ENCODE measurements at places on chromosomes 6 and 20.

DNA sequence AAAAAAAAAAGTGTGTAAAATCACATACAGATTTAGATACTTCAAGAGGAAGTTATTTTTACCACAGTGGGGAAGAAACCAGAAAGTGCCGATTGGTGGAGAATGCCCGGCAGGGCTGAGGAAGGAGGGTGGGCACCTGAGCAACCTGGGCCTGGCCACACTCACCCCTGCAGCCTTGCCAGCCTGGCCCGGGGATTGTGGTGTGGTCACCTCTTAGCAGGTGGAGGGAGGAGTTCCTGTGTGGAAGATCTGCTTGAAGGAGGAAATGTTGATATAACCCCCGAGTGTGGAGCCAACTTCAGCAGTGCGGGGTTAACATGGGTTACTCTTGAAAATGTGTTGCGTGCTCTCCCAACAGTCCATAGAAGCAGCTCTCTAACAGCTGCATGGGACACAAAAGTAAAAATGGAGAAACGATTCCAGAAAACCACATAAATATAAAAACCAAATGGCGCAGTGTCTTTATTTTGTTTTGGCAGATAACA is 14.7 kb downstream of the UST start:
- no peak for DNase-seq

DNA sequence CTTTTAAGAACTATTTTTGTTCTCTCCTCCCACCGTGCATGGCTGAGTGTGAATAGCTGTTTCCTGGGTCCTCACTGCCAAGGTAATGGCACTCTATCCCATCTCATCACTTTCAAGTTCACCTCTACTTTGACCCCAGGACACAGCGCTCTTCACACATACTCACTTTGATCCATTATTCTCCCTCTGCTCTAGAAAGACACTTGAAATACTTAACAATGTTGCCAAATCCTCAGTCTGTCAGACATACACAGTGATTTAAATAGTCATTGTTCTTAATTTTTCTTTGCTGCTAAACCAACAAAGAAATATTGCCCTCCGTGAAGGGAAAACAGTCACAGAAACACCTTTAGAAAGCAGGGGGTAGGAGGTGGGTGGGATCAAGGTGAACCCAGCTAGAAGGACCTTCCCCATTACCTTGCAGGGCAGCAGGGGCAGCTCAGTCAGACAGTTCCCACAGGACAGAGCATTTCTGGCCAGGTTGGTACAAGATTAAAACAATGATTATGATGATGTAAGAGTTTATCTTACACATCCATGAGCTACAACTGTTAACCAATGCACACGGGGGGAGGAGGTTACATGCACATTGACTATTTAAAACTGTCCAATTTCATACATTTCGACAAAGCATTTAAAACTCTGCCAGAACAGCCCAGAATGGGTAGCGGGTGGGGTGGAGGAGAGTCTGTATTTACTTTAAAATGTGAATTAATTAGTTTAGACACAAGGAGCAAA is 2.4 kb downstream of the SLC22A23 start:
- DNase-seq: no peak

GRCh38 chr20:8153281-8153908 is 21.3 kb downstream of the PLCB1 start:
- no peak for DNase-seq

DNA sequence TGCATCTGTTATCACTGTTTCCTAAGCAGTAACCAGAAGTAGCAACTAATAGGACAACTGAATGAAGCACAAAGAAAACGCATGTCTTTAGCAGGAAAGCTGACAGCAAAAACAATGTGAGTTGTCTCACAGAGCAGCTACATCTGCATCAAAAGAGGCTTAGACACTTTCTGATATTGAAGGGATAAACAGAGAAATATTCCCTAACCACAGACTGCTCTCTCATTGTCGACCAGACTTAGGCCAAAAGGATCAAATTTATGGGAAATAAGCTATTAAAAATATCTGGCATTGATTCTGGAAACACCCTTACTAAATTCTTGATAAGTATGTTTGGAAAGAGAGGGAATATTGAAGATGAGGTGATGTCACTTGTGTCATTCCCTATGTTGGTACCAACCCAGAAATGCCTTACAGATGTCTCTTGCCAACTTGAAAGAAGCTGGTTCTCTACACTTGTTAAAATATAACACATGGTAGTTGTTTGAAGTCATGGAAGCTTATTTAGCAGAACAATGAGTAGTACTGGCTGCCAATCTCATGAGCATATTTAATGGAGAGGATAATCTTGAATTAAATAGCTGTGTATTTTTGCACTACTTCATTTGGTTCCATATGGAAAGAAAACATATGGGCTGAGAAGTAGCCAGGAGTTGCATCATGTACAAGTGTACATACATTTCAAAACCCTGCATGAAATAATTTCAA is 929.3 kb upstream of the MAN1A1 start:
- no peak for DNase-seq

DNA sequence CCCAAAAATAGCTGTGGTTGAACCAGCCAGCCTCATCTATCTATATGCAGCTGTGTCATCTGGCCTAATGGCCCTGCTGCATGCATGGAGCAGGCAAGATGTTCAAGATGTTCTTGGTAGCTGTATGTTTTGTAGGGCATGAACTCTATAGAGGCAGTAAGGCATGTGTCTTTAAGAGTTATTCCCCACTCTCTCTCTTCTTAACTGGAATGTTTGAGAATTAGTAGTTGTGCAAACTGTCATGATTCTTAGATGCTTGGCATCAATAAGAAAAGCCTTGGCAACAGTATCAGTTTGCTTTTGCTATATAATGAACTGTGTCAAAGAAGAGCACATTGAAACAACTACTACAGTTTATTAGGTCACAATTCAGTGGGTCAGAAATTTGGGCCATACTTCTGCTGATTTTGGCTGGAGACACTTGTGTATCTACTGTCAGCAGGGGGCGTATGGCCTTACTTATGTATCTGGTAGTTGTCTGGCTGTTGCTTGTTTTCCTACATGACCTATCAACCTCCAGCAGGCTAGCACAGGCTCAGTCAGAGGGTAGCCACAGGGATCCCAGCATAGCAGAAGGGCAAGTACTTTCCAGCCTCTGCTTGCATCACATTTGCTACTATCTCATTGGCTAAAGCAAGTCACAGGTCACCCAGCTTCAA is 56.1 kb upstream of the LAMP5 start:
- no peak for DNase-seq

GRCh38 chr6:29685718-29686326 is 4.9 kb upstream of the ZFP57 start:
- DNase-seq: no peak

GRCh38 chr20:10754824-10755223 is 81.0 kb upstream of the JAG1 start:
- no peak for DNase-seq

GRCh38 chr6:89002523-89002922 is 39.1 kb upstream of the RNGTT start:
- no peak for DNase-seq

DNA sequence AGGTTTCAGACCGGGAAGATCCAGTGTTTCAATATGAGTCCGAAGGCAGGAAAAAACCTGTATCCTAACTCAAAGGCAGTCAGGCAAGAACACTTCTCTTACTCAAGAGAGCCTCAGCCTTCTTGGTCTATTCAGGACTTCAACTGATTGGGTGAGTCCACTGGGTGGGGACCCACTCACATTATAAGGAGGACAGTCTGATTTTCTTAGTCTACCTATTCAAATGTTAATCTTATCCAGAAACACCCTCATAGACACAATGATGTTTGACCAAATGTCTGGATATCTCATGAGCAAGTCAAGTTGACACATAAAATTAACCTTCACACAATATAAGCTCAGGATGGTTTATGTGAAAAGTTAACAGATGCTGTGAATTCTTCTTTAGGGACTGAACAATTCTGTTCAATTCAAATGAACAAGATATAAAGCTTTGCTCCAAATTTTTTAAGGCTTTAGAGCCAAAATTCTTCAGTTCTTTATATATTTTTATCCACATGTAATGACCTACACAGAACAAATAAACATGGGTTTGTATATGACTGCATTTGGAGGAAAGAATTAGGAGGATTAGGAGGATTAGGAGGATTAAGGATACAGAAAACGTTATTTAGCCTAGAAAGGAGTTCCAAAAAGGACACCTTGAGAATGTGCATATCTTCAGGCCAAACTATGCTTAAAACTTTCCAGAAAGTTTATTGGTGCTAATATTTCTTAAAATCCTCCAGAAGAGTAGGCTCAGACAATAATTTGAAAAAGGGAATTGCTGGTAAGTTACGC is 35.3 kb upstream of the LAMA2 start:
- DNase-seq: no peak

GRCh38 chr6:54719131-54719530 is 127.4 kb upstream of the FAM83B start:
- no peak for DNase-seq

All from stimulated activated CD8-positive, alpha-beta memory T cell treated with anti-CD3 and anti-CD28 coated beads, Interleukin-4, amount 100 ng/mL, for 1 hour (primary cell).